ENCODE measurements at places on chromosomes 5 and 9.

- no peak for DNase-seq
Observed at GRCh38 chr5:146338774-146339714, at the start of gene POU4F3. Gene POU4F3, plus strand, starts transcription at chr5:146338839. Its CDS starts 274 bp downstream, at chr5:146339113.

DNA sequence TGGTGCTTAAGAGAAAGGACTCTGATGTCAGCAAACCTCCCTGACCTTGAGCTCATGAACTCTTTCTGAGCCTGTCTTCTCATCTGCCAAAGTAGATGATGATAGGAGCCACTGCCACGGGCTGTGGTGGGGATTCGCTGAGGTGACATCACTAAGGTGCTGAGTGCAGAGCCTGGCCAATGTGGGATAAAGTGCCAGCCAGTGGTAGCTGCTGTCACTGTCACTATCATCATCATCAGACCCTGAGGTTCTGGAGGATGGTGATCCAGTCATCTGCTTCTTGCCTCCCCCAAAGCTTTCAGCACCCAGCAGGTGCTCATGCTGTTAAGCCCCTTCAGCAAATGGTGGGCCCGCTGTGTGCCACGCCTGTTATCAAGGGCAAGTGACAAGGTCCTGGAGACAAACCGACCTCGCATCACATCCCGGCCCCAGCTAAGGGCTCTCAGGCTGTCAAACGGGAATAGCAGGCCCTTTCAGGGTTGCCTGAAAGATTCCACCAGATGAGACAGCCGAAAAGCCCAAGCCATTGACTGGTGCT is 6.4 kb downstream of the FPGS start:
- no peak for DNase-seq

DNA sequence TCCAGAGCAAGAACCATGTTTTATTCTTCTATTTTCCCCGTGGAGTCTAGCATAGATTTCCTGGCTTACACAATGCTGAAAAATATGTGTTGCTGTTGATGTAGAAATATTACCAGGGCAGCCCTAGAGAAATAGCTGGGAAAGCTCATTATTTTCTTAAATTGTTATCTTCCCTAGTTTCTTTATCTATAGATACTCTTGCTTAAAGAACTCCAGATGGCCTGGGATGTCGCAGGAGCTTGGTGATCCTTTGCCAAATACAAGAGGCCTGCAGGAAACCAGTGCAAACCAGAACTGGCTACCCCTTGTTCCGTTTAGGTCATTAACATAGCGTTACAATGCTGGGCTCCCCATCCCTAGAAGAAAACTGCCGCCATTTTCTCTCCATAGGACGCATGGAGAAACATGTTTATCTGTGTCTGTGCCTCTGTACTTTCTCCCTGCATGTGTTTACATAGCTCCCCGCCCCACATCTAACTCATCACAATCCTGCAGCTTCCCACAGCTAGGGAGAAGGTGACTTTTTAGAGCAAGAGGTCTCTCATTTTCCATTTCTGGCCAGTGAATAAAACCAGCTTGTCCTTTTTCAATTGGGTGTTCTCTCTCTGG is 6.4 kb downstream of the PRLR start:
- DNase-seq = no peak

GRCh38 chr9:127444921-127445850 is 6.0 kb downstream of the RPL12 start:
- no peak for DNase-seq

GRCh38 chr9:137049544-137050449 is 3.8 kb upstream of the NPDC1 start:
- DNase-seq = no peak

GRCh38 chr5:23014825-23015224 is 161.7 kb upstream of the CDH12 start:
- DNase-seq = no peak

DNA sequence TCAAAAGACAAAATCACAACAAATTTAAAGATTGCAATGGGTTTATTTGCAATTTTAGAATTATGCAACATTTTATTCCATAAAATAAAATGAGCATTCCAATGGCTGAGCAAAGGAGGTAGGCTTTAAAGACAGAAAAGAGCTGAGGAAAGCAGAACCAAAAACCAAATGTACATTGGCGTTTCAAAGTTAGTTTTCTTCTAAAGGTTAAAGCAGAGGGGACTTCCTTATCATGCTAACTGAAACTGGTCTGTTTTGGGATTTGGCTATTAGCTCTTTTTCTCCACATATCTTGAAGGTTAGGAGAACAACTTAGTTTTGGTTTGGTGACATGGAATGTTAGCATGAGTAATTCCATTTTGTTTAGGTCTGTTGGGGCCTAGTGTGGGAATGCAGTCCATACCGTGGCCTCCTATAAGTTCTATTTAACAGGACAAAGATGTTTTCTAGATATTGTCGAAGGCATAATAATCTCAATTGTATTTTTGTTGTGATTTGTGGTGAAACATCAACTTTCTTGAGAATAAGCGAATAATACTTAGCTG is 20.3 kb downstream of the DCP2 start:
- DNase-seq = no peak

DNA sequence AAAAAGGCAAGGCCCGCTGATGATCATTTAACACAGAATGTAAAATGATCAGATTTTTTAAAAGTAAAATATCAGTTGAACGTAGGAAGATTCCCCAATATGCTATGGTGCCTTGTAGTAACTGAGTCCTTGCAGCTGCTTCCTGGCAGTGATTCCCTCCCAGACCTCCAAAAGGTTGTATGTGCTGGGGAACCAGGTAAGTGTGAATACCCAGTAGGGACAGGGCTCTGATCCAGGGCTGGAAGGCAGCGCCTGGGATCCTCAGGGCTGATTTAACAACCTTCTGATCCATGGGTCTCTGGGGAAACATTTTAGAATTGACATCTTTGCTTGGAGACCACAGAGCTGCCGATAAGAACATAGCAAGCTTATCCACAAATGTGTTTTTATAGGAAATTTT is 76.7 kb upstream of the IL6ST start:
- DNase-seq = no peak

Data from fibroblast of skin of left biceps (primary cell).